ENCODE measurements at places on chromosomes 3 and 15. TPM values are rescaled to one million over a fixed set of nuclear protein-coding genes. Genes with fewer than 3 reads are reported as not detected.

MITF gene
- total RNA-seq = 1.9 TPM

LRRC31 gene
- total RNA-seq = not detected

COX17 gene
- 51.6 TPM for total RNA-seq

RLBP1 gene
- 0.12 TPM for total RNA-seq

Data from HCT116 (cell line).